ENCODE measurements at places on chromosomes 4 and X.

DNA sequence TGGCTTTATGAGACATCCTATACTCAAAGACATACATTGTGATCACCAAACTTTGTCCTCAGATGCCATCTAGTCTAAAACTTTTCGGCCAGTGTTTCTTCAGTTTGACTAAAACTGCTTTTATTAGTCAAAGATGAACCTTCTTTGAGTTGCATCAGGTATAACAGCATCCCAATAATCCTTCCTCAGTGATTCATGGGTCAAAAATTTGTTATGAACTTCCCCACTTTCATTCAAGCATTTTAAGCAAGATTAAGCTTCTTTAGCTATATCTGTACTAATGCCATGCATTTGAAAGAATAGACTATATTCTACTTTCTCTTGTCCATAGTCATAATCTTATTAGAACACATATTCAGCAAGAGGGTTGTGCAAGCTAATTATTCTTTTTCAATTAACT lies 1070.4 kb upstream of the ADGRL3 start:
- no peak for DNase-seq

GRCh38 chr4:52143815-52144214 lies 92.7 kb downstream of the SPATA18 start:
- no peak for DNase-seq

GRCh38 chrX:150308041-150308440 lies 55.1 kb upstream of the MAMLD1 start:
- no peak for DNase-seq

- no peak for DNase-seq
Measured at GRCh38 chrX:138669693-138670092, 41.8 kb downstream of the FGF13 start.

- no peak for DNase-seq
Measured at GRCh38 chrX:11386001-11386523, 92.8 kb downstream of the AMELX start.

- no peak for DNase-seq
Measured at GRCh38 chr4:103918214-103918613, 198.4 kb upstream of the TACR3 start.

Data from stimulated activated CD4-positive, alpha-beta T cell treated with anti-CD3 and anti-CD28 coated beads, Interleukin-4, amount 100 ng/mL, for 4 hours (primary cell).